ENCODE measurements at places on chromosomes 3 and 15. TPM values are rescaled to one million over a fixed set of nuclear protein-coding genes. Genes with fewer than 3 reads are reported as not detected.

The TXNRD3 gene
- 5.5 TPM for polyA plus RNA-seq

The LRRC31 gene
- not detected for polyA plus RNA-seq

DNA sequence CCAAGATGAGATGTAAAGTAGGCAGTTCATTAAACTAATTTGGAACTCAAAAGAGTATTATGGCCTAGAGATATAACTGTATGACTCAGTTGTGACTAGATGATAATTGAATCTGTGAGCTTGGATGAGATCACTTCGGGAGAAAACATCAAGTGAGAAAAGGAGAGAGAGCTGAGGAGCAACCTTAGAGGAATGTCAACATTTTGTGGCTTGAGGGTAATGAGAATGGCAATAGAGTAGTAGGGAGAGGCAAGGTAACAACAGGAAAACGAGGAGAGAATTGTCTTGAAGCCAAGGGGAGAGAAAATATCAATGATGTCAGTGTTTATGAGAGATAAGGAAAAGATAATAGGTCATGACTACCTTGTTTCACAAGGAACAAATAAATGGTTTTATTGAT, 580.2 kb downstream of the NLGN1 start:
- peak; percentile 37 for DNase-seq

DNA sequence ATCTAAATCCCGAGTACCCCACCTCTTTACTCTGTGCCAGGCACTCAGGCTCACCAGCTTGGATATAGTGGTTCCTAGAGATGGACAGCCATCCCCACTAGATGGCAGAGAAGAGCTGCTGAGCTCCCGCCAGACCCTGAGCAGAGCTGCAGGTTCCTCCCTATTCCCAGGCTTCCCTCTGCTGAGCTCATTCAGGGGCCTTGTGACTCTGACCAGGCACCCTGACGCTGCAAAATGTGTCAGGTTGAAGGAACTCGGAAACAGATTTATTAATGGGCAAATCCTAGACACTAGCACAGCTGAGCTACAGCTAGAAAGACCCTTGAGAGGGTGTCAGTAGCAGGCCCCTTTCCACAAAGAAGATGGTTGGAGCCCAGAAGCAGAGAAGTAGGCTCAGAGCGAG, 38.2 kb upstream of the RHO start:
- peak; percentile 74 for DNase-seq

All from BJ (cell line).